ENCODE measurements at places on chromosomes 7 and 10.

GRCh38 chr7:100957832-100958421 is 8.6 kb downstream of the MUC3A start:
- no peak for DNase-seq

DNA sequence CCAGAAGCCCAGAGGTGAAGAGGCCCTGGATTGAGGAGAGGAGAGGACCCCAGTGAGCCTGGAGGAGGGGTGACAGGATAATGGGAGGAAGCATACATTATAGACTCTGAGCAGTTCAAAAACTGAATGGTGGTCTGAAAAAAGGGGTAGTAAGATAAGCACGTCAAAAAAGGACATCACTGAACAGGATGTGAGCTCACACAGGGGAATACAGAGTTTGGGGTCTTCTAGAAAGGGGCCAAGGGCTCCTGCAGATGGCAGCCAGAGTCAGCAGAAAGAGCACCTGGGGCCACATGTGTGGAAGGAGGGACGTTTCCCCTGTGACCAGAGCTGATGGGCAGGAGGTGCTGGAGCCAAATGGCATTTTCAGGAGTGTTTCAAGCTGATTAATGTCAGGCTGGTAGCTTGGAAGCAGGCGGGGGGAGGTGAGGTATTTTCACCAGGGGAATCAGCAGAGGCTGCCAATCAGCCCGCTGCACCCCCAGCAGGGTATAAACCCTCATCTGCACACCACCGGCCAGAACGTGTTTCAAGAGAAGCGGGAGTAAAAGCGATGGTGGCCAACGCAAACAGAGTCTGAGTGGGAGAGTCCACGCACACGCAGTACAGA is 85.8 kb downstream of the TNS3 start:
- no peak for DNase-seq

DNA sequence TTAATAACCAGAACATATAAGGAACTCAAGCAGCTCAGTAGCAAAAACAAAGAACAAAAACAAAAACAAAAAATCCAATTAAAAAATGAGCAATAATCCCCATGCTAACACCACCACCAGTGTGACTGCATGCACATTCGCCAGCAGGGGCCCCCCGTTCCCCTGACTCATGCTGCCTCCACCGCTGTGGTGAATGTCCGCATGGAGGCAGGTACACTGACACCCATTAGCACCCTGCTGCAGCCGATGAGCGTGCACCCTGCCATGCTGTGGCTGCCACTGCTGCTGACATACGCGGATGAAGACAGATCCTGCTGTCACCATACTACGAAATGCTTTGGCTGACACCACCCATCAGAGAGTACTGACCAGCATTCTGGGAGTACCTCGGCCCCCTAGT is 321.6 kb upstream of the LRRTM3 start:
- no peak for DNase-seq

GRCh38 chr7:36638140-36638539 is 86.2 kb downstream of the AOAH start:
- peak; percentile 50 for DNase-seq
